Fibroblast of skin of left quadriceps (primary cell): ENCODE measurements at places on chromosomes 2 and 18.
A peak's percentile ranks its signal among the peaks of the same experiment; 100 is the strongest.

DNA sequence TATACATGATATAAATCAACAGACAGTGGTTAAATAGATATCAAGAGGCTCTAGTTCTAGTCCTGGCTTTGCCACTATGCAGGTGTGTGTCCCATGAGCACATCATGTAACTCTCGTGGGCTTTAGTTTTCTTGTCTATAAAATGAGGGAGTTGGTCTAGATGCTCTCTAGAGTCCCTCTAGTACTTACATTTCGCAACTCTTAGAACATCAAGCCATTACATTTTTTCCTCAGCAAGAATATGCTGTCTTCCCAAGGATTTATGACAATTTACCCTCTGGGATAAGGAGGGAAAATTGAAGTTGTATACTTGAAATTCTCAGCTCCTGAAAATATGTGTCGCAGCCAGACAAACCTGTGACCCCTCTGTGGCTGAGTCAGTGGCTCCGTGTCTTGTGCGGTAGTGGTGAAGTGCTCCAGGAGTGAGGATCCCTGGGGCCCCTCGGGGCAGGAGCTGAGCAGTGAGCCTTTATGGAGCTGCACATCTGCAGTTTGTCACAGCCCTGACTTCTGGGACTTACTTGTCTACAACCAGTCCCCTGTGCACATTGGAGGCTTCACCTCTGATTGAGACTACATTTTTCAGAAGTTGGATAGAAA lies 6.8 kb downstream of the PKP4 start:
- DNase-seq, result no peak

GRCh38 chr2:10972683-10973433 lies 61.1 kb downstream of the KCNF1 start:
- DNase-seq, result no peak

DNA sequence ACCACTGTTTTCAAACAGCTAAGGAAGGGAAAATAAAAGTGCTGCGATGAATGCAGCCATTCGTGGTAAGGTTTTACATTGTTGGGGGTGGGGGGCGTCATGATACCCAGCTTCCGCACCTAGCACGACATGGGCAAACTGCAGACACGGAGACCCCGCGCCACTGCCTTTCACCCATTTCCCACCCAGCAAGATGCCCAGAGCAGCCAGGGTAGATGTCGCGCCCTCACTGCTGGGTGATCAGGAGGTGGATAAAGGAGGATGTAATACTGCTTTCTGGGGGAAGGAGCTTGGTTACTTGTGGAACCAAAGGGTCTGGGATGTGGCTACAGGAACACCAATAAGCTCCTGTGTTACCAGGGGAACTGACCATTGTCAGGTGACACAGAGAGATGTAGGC lies 138.4 kb downstream of the ZNF516 start:
- DNase-seq, result no peak

DNA sequence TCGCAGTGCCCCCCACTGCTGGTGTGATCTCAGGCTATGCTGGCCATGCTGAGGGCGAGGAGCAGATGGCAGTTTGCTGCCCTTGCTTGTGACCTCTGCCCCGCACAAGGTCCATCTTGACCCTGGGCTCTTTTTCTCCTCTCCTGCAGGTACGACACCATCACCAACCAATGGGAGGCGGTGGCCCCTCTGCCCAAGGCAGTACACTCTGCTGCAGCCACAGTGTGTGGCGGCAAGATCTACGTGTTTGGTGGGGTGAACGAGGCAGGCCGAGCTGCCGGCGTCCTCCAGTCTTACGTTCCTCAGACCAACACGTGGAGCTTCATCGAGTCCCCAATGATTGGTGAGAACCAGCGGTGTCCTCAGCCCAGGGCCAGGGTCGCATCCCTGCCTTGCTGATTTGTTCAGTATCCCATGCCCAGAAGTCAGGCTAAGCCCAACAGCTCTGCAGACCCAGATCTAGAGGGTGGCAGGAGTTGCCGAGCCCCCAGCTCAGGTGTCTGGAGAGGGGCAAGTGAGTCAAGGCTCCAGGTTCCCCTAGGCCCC lies 223.8 kb downstream of the ATAD2B start:
- no peak for DNase-seq

- DNase-seq, result no peak
Measured at GRCh38 chr18:51712821-51713220, 515.3 kb upstream of the MEX3C start.

GRCh38 chr2:205683502-205684367 lies 1.4 kb downstream of the NRP2 start:
- peak; percentile 71 for DNase-seq

DNA sequence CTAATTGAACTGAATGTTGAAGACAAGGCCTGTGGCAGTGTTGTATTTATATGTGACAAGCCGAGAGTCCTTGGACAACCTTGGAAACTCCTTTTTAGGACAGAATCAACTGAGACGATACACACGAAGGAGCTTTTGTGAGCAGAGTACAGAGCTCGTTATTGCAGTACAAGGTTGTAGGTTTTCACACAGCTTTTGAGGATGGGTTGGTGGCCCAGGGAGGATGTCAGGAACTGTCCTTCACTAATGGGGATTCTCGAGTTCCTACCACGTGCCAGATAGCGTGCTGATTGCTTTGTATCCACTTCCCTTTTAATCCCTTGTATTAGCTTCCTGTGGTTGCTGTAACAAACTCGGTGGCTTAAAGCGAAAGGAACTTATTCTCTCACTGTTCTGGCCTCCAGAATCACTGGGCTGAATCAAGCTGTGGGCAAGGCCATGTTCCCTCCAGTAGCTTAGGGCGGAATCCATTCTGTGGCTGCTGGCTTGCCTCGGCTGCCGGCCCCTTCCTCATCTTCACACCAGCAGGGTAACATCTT lies 20.2 kb downstream of the INPP4A start:
- no peak for DNase-seq

GRCh38 chr2:72800492-72800891 lies 25.3 kb downstream of the EXOC6B start:
- no peak for DNase-seq

DNA sequence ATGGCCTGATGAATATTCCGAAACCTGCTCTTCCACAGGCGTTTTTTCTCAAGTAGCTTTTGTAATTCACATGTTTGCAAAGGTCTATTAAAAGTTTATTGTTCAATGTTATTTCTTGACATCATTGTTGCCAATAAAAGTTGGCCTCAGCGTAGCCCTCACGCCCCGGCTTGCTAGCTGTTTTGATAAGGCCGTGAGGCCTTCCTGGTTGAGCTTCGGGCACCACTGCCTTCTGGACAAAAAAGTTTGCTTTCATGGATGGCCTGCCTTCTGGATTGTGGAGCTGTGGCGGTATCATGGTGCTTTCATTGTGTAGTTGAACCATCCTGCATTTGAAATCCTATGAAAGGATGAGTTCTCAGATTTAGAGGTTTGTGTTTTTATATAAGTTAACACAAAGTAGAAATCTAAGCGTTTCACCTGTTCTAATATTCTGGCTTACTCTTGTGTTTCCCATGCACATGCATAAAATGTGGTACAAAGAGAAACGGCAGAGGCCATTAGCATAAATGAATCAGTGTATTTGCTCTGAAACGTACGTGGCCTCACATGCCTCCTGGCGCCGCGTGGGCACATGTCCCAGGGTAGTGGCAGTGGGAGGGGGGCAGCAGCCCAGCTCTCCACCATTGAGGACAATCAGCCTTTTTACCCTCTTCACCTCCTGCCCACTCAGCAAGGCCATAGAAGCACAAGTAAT lies 134.5 kb downstream of the NCK2 start:
- DNase-seq, result no peak

- peak; percentile 99 for DNase-seq
Measured at GRCh38 chr18:3688690-3689089, 238.7 kb downstream of the TGIF1 start.

- DNase-seq, result peak; percentile 89
Measured at GRCh38 chr18:9913526-9914333, at the start of gene VAPA. TSS of gene VAPA (plus strand) at chr18:9914016. CDS start at chr18:9914257, 241 bp downstream.

DNA sequence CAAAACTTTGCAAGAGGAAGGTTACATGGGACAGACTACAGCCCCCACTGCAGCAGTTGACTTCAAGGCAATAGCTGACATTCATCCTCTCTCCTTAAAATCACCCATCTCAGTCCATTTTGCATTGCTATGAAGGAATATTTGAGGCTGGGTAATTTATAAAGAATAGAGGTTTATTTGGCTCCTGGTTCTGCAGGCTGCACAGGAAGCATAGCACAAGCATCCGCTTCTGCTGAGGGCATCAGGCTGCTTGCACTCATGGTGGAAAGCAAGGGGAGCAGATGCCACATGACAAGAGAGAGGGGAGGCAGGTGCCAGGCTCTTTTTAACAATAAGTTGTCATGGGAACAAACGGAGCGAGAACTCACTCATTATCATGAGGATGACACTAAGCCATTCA lies 646.0 kb downstream of the ZEB2 start:
- no peak for DNase-seq

DNA sequence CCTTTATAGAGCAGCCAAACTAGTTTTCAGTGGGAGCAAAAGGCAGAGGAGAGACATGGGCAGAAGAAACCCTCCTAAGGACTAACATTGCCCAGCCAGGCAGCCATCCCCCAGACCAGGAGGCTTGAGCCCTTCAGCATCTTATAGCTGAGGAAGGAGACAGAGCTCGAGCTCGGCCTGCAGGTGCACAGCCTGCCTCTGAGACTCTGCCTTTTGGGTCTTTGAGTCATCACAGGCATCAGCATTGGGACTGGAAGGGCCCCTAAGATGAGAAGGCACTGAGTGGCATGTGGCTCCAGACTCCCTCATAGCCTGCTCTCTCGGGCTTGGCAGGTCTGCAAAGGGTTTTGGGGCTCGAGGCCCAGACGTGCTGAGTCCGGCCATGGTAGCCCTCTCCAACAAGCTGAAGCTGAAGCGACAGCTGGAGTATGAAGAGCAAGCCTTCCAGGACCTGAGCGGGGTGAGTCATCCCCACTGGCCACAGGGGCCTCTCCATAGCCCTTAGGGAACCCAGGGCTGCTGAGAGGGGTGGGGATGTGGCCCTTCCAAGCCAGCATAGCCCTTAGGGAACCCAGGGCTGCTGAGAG lies 84.1 kb downstream of the EPAS1 start:
- no peak for DNase-seq

DNA sequence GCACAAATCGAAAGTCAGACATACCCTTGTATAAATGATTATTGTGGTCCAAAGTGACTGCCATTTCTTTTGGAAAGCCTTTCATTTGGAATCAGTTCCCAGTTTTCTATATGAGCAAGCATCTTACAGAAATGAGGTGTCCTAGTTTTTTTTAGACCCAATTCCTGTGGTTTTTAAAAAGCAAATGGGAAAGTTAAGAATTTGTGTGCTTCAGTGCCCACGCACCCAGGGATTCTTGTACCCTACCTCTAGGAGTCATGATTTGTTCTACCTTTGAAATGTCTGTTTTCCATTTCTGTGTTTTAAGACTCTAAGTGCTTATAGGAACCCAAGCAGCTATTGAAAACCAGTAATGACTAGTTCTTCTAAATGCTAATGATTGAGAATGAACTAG lies 218.1 kb downstream of the CAMKMT start:
- DNase-seq, result no peak

DNA sequence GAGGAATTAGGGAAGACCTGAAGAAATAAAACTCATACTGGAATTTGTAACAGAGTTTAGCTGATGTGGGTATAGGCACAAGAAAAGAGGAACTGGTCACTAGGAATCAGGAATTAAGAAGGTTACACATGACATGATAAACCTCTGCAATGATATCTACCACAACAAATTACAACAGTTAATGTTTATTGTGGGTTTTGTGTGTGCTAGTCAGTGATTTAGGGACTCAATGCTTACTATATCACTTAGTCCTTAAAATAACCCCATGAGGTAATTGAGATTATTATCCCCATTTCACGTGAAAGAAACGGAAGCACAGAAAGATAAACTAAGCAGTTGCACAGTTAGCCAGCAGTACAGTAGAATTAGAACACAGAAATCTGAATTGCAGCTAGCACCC lies 415.8 kb upstream of the ZEB2 start:
- DNase-seq, result no peak

GRCh38 chr18:27952741-27953140 lies 224.2 kb downstream of the CDH2 start:
- DNase-seq, result no peak

GRCh38 chr18:59220784-59221765 lies 1.1 kb downstream of the GRP start:
- no peak for DNase-seq

DNA sequence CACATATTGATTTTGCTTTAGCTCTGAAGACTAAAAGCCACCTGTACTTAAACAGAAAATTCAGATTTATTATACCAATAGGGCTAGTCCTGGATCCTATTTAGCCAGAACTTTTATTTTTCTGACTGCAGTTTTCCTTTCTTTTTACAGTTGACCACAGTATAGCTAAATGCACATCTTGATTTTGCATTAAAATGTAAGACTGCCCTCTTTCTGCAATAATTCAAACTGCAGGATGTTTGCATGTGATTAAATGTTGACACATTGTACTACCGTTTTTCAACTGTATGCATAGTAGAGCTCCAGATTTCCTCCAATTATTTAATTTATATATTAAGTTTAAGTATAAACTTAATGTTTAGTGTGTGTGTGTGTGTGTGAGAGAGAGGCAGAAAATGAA lies 1262.9 kb downstream of the SUCLG1 start:
- peak; percentile 42 for DNase-seq

GRCh38 chr2:199662255-199662654 lies 188.7 kb downstream of the FTCDNL1 start:
- no peak for DNase-seq

- DNase-seq, result no peak
Measured at GRCh38 chr2:231068525-231069222, 12.0 kb downstream of the PSMD1 start.

- DNase-seq, result no peak
Measured at GRCh38 chr18:58038063-58038462, 6.0 kb upstream of the NEDD4L start.

GRCh38 chr2:240205348-240205747 lies 64.9 kb upstream of the OTOS start:
- no peak for DNase-seq
